ENCODE measurements at places on chromosomes 7 and 10.

GRCh38 chr7:95503271-95504131, 17.8 kb downstream of the ASB4 start:
- DNase-seq, result no peak

DNA sequence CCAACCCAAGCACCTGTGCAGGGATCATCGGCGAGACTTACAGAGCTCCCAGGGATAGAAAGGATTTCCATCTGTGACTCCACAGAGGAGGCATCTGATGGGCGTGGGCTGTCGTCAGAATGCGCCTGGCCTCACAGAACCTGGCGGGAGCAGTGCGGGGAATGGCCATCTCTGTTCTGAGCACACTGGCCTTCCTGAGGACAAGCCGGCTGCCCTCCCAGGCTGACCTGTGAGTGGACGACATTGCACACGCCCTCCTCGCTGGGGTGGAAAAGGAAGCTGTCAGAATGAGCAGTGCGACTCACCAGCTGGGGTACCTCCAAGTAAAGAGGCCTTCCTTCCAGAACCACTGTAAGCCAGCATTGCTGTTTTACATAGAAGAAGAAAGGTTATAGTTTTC, 234.6 kb upstream of the PITRM1 start:
- DNase-seq, result no peak

- no peak for DNase-seq
Measured at GRCh38 chr7:133253519-133253875, 619 bp downstream of the EXOC4 start.

DNA sequence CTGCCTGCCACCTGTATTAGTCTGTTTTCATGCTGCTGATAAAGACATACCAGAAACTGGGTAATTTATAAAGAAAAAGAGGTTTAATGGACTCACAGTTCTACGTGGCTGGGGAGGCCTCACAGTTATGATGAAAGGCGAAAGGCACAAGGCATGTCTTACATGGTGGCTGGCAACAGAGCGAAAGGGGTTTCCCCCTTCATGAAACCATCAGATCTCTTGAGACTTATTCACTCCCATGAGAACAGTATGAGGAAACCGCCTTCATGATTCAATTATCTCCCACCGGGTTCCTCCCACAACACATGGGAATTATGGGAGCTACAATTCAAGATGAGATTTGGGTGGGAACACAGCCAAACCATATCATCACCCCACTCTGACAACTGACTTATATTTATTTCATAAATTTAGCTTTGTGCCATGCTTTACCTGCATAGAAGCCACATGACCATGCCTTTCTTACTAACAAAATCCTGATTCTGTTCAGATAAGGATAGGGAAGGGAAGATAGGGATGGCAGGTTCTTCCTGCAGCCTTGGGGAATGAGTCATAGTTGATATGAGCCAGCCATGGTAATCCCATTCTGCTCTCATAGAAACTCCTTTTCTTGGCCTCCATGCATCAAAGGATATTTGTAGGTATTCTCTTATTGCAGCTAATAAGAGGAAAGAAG, 191.3 kb upstream of the AGK start:
- no peak for DNase-seq

DNA sequence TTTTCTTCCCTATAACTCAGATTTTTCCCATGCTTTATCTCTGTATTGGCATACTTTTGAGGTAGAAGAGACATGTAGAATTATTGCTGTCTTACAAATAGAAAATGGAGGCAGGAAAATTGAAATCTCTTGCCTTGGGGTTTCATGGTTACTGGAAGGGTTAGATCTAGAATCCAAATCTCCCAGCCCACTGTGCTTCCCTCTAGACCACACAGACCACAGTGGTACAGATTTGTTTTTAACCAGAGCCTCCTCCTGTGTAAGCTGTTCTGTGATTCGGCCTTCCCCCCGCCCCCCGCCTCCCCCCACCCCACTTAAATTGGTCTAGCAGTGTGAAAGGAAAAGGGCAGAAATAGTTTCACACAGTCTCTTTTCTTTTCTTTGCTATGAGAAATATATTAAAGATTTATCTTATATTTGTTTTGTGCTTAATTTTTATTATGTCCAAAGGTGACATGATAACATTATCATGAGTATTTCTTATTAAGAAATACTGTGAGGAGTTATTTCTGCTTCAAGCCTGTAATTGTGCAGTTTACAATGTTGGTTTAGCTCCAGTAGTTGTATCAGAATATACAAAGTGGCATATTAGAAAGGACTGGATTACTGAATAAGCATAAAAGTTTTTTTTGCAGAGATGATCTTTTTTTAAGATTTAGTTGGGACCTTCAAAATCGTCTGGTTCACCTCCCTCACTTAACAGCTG, 368.8 kb upstream of the BMPER start:
- DNase-seq, result no peak

- DNase-seq, result no peak
Measured at GRCh38 chr10:102254426-102254825, 9.1 kb downstream of the GBF1 start.

- peak; percentile 84 for DNase-seq
Measured at GRCh38 chr7:2638224-2638991, 6.6 kb downstream of the TTYH3 start.

- no peak for DNase-seq
Measured at GRCh38 chr7:8211725-8212096, 50.3 kb downstream of the ICA1 start.

DNA sequence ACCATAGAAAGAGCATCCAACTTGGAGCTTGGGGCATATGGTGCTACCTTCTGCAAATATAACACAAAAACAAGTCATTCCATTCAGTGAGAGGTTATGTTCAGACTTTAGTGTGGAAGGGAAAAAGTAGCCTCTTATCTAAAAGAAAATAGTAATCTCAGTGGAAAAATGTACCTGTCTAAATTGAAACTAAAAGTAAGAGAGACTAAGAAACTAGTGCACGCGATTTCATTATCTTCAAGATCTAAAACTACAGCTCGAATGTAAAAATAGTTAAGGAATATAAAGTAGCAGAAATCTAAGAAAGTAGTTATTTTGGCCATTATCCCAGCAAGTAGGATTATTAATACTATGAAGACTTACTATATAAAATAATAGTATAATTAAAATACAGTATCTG, 233.0 kb upstream of the PPP1R3A start:
- no peak for DNase-seq

- DNase-seq, result no peak
Measured at GRCh38 chr10:116634126-116634975, 13.6 kb downstream of the PNLIPRP2 start.

GRCh38 chr10:44030738-44031137, 354.2 kb downstream of the CXCL12 start:
- DNase-seq, result no peak

GRCh38 chr7:39904077-39904486, 46.0 kb upstream of the CDK13 start:
- no peak for DNase-seq
